Gastrocnemius medialis (tissue), 4 donors: ENCODE measurements at places on chromosomes 13 and 19. TPM values are rescaled to one million over a fixed set of nuclear protein-coding genes. Genes with fewer than 3 reads are reported as not detected.
A peak's percentile ranks its signal among the peaks of the same experiment; 100 is the strongest.

DNA sequence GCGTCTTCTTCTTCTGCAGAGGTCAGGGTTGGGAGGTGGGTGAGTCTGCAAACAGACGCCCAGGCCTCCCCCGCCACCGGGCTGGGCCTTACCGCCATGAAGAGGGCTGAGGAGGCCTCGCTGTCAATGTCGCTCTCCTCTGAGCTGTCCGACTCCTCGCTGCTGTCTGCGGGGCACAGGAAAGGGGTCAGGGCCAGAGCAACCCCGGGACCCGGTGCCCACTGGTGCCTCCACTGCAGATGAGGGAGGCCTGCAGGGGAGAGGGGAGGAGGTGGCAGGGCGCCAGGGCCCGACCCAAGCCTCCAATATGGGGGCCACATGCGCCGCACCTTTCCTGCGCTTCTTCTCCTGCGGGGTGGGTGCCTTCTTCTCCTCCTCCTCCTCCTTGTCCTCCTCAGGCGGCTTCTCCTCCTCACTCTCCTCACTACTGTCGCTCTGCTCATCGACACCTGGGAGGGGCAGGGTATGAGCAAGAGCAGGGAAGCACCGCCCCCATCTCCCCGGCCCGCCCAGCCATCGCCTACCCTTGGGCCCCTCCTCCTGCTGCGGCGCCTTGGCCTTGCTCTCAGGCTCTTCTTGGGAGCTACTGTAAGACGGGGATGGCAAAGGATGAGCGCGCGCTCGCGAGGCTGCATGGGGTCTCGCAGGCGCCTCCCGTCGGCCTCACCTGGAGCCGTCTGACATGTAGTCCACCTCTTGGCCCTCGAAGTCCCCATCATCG lies 5.5 kb upstream of the PSPN start:
- DNase-seq = no peak
- H3K4me3 ChIP-seq = no peak overlapping the region
- H3K4me1 ChIP-seq = no peaks in the 10 kb centered on the region

GRCh38 chr13:43058318-43058674 lies 34.9 kb downstream of the DNAJC15 start:
- H3K36me3 ChIP-seq = no peaks in the 10 kb centered on the region
- no peak overlapping the region for H3K4me3 ChIP-seq
- H3K27ac ChIP-seq = peak overlapping the region; percentile 44
- H3K4me1 ChIP-seq = peaks cover 22% of the 10 kb centered on the region
- DNase-seq = no peak
- H3K27me3 ChIP-seq = no peaks in the 10 kb centered on the region

DNA sequence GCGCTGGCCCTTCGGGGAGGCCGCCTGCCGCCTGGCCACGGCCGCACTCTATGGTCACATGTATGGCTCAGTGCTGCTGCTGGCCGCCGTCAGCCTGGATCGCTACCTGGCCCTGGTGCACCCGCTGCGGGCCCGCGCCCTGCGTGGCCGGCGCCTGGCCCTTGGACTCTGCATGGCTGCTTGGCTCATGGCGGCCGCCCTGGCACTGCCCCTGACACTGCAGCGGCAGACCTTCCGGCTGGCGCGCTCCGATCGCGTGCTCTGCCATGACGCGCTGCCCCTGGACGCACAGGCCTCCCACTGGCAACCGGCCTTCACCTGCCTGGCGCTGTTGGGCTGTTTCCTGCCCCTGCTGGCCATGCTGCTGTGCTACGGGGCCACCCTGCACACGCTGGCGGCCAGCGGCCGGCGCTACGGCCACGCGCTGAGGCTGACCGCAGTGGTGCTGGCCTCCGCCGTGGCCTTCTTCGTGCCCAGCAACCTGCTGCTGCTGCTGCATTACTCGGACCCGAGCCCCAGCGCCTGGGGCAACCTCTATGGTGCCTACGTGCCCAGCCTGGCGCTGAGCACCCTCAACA lies 1.2 kb downstream of the F2RL3 start:
- no peaks in the 10 kb centered on the region for H3K27me3 ChIP-seq
- no peaks in the 10 kb centered on the region for H3K36me3 ChIP-seq
- H3K4me1 ChIP-seq = no peaks in the 10 kb centered on the region
- H3K27ac ChIP-seq = peak overlapping the region; percentile 74

DNA sequence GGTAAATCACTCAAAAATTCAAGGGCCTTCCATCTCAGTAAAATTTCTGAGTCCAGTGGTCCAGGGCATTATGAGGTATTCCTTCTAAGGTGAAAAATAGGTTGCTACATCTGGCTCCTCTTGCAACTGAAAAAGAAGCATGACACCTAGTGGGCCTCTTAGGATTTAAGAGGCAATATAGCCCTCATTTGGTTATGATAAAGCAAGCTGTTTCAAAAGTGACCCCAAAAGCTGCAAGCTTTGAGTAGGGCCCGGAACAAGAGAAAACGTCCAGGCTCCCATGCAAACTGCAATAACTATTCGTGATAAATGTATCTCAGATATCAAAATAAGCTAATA lies 1910.2 kb upstream of the PRR20A start:
- H3K27me3 ChIP-seq = no peaks in the 10 kb centered on the region
- no peaks in the 10 kb centered on the region for H3K36me3 ChIP-seq
- H3K4me1 ChIP-seq = no peaks in the 10 kb centered on the region
- DNase-seq = no peak
- no peak overlapping the region for H3K27ac ChIP-seq

DNA sequence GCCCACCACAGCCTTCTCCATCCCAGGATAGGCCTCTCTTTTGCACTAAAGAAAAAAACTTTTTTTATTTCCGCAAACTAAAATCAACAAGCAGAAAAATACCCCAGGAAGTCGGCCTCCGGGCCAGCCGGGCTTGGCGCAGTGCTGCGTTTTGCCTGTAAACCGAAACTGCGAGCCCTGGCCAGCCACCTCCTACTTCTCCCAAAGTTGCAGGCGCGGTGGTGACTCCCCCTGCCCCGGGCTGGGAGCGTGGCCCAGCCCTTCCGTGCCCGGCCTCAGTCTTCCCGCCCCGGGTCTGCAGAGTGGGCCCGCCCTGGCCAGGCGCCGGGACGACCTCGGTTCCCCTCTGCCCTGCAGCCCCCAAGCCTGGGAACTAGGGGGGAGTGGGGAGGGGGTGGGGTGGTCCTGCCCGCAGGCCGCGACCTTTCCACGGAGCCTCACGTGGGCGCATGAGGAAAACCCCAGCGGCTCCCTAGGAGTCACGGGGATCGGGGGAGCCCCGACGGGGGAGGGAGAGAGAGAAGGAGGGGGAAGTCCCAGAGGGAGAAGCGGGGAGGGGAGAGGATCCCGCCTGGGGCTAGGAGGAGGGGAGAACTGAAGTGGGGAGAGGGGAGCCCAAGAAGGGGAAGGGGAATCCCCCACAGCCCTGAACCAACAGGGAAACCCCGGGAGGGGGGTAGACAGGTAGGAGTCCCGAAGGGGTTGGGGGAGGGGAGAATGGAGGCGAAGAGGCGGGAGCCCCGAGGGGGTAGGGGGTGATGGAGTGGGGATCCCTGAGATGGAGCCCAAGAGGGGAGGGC lies 3.0 kb downstream of the GADD45B start:
- peaks cover 21% of the 10 kb centered on the region for H3K4me1 ChIP-seq
- H3K36me3 ChIP-seq = no peaks in the 10 kb centered on the region
- H3K27me3 ChIP-seq = no peaks in the 10 kb centered on the region
- H3K27ac ChIP-seq = peak overlapping the region; percentile 91
- peak overlapping the region; percentile 66 for H3K4me3 ChIP-seq
- DNase-seq = peak; percentile 57

DNA sequence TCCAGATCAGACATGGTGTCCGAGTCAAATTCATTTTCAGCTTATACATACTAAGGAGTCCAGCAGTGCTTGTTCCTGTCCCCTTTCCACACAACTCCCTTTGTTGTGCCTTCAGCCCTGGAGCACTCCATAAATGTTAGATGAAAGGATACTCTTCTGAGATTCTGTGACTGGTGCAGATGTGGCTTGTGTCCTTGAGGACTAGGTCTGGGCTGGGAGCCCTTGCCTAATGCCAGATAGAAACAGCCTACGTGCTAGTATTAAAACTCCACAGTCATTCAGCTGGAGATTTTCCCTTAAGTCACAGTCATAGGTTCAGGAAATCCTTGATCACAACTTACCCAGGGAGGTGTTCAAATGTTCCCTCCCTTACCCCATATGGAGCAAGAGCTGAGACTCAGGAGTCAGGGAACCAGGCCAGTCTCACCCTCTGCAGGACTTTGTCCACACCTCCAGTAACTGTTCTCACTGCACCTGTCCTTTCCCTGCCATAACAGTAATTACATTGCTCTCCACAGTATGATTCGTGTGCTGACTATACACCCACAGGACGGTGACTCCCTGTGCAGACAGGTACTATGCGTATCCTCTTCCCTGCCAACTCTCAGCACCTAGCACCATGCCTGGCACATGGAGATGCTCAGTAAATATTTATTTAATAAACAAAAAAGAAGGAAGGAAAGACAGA lies 15.5 kb upstream of the SERPINE3 start:
- H3K27me3 ChIP-seq = no peaks in the 10 kb centered on the region
- no peak overlapping the region for H3K4me3 ChIP-seq
- no peaks in the 10 kb centered on the region for H3K36me3 ChIP-seq
- no peak for DNase-seq

DNA sequence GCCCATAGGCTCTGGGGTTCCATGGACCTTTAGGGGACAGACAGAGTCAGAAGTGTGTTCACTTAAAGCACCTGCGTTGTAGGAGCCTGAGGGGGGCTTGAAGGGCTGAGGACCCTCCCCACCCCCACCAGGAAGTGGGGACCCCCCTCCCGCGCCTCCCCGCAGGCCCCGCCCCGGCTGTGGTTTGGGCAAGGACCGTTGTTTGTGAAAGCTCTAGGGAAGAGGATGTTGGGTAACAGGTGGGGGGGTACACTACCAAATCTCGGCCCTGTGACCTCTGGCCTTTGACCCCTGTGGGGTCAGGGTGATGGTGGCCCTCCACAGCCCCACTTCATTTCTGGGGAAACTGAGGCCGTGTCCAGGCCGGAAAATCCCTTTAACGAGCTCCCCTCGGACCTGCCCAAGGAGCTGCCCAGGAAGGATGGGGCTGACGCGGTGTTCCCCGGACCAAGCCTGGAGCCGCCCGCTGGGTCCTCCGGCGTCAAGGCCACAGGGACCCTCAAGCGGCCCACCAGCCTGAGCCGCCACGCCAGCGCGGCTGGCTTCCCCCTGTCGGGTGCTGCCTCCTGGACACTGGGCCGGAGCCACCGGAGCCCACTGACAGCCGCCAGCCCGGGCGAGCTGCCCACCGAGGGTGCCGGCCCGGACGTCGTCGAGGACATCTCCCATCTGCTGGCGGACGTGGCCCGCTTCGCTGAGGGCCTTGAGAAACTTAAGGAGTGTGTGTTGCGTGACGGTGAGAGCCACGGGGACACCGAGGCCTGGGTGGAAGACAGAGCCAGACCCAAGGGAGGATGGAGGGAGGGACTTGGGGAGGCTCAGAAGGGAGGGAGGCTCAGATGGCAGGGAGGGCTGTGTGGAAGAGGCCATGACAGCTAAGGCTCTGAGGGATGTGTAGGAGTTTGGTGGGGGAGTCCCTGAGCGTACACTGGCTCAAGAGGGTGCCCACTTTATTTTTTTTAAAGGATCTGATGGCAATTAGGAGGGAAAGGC lies 1.3 kb downstream of the ARHGAP45 start:
- H3K36me3 ChIP-seq = no peaks in the 10 kb centered on the region
- H3K27ac ChIP-seq = no peak overlapping the region
- peaks cover 84% of the 10 kb centered on the region for H3K27me3 ChIP-seq
- peaks cover 4% of the 10 kb centered on the region for H3K4me1 ChIP-seq

DNA sequence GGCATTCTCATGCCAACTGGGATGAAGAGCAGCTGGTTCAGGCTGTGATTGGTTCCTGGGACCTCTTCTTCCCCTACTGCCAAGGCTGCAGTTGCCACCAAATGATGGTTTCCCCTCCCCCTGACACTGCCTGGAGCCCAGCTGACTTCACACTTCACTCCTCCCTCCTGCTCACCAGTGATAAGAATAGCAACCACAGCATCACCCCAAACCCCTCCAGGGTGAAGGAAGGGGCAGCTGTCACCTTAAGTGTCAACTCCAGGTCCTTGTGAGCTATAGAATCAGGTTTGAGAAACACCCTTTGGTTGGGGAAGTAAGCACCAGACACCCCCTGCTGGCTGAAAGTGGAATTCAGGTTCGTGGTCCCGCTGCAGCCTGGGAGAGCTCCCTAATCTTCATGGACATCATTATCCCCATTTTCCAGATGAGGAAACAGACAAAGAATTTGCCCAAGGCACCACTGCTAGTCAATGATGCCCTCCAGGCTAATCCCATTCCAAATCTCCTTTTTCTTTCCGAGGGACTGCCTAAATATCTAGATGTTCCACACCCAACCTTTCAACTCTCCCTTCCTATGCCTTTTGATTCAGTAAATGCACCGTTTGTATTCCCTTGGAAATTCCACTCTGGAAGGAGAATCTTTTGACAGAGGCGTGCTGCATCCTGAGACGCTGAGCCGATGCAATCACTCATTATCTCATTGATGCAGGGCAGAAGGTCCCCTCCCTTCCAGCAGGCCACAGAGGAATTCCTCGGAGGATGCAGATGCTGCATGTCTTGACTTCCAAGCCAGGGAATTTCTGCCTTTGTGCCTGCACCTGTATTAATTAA lies 50.6 kb upstream of the UQCRFS1 start:
- H3K4me1 ChIP-seq = peaks cover 12% of the 10 kb centered on the region
- no peaks in the 10 kb centered on the region for H3K36me3 ChIP-seq
- H3K27ac ChIP-seq = no peak overlapping the region
- no peak overlapping the region for H3K4me3 ChIP-seq
- DNase-seq = peak; percentile 26

DNA sequence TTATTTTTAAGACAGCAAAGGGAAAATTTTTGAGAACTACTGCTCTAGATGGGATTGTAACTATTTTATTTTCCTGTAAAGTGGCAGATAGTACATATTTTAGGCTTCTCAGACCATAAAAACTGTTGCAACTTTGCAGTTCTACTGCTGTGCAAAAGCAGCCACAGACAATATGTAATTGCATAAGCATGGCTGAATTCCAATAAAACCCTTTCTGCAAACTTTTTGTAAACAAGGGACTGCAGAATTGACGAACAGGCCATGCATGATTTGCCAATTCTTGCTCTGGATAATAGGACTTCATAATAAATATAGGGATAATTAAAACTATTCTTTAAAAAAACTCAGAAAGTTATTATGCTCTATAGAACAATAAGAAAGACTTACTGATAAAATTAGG lies 149.1 kb downstream of the SLITRK5 start:
- no peak overlapping the region for H3K27ac ChIP-seq
- no peaks in the 10 kb centered on the region for H3K36me3 ChIP-seq
- no peak for DNase-seq
- no peaks in the 10 kb centered on the region for H3K27me3 ChIP-seq
- H3K4me1 ChIP-seq = no peaks in the 10 kb centered on the region

GRCh38 chr13:39840201-39840600 lies 184.7 kb downstream of the COG6 start:
- H3K27me3 ChIP-seq = no peaks in the 10 kb centered on the region
- DNase-seq = no peak
- no peaks in the 10 kb centered on the region for H3K36me3 ChIP-seq
- H3K4me1 ChIP-seq = no peaks in the 10 kb centered on the region

- H3K4me3 ChIP-seq = no peak overlapping the region
- no peaks in the 10 kb centered on the region for H3K36me3 ChIP-seq
- no peaks in the 10 kb centered on the region for H3K27me3 ChIP-seq
Observed at GRCh38 chr13:109126178-109126577, 496.8 kb downstream of the MYO16 start.

GRCh38 chr13:40878823-40879222 lies 89.4 kb downstream of the SLC25A15 start:
- H3K4me1 ChIP-seq = no peaks in the 10 kb centered on the region
- H3K4me3 ChIP-seq = no peak overlapping the region
- no peaks in the 10 kb centered on the region for H3K27me3 ChIP-seq
- peaks cover 30% of the 10 kb centered on the region for H3K36me3 ChIP-seq

GRCh38 chr19:19120308-19121231 lies 17.7 kb downstream of the TMEM161A start:
- H3K36me3 ChIP-seq = no peaks in the 10 kb centered on the region
- no peaks in the 10 kb centered on the region for H3K4me1 ChIP-seq
- no peaks in the 10 kb centered on the region for H3K27me3 ChIP-seq
- H3K27ac ChIP-seq = no peak overlapping the region
- DNase-seq = no peak

Gene KASH5
- not detected for total RNA-seq

Gene PHLDB3
- total RNA-seq = 9.6 TPM

Gene PDCD5
- 201 TPM for total RNA-seq

Gene BEST2
- not detected for total RNA-seq

Gene CYP2F1
- not detected for total RNA-seq
